CD4-positive, alpha-beta T cell (primary cell): ENCODE measurements at places on chromosomes 4 and X.

DNA sequence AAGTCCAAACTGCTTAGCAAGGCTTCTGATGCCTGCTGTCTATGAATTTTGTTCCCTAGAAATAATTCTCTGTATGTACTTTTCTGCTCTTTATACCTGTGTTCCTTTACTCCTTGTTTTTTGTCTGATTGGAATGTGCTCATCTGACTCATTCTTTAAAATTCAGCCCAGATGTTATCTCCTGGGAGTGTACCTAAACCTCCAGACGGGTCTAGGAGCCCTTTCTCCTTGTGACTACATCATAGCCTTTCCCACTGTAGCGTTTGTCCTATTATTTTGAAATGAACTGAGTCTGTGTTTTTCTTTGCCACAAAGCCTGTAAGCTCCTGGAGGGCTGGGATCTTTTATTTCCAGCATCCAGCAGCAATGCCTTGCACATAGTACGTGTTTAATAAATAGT lies 26.3 kb downstream of the POLA1 start:
- H3K4me1 ChIP-seq = no peaks in the 10 kb centered on the region
- DNase-seq = no peak
- peaks cover 25% of the 10 kb centered on the region for H3K36me3 ChIP-seq
- H3K27me3 ChIP-seq = no peaks in the 10 kb centered on the region

GRCh38 chr4:81499840-81500239 lies 28.1 kb upstream of the RASGEF1B start:
- H3K36me3 ChIP-seq = no peaks in the 10 kb centered on the region
- peaks cover 6% of the 10 kb centered on the region for H3K4me1 ChIP-seq
- no peak overlapping the region for H3K4me3 ChIP-seq
- DNase-seq = no peak
- H3K27ac ChIP-seq = no peak overlapping the region

GRCh38 chr4:112817933-112818593 lies 181.1 kb downstream of the LARP7 start:
- no peak overlapping the region for H3K27ac ChIP-seq
- DNase-seq = peak; percentile 1
- peaks cover 4% of the 10 kb centered on the region for H3K27me3 ChIP-seq
- H3K36me3 ChIP-seq = no peaks in the 10 kb centered on the region
- H3K4me1 ChIP-seq = peaks cover 5% of the 10 kb centered on the region

GRCh38 chrX:102154900-102155805 lies 624 bp downstream of the BEX5 start:
- H3K27ac ChIP-seq = no peak overlapping the region
- H3K27me3 ChIP-seq = no peaks in the 10 kb centered on the region
- peaks cover 12% of the 10 kb centered on the region for H3K4me1 ChIP-seq

GRCh38 chr4:105186701-105187161 lies 40.1 kb downstream of the TET2 start:
- H3K27me3 ChIP-seq = no peaks in the 10 kb centered on the region
- H3K36me3 ChIP-seq = peaks cover 5% of the 10 kb centered on the region

GRCh38 chr4:153169776-153170175 lies 34.5 kb upstream of the TRIM2 start:
- no peaks in the 10 kb centered on the region for H3K36me3 ChIP-seq
- DNase-seq = no peak
- H3K4me1 ChIP-seq = no peaks in the 10 kb centered on the region
- no peaks in the 10 kb centered on the region for H3K27me3 ChIP-seq
- H3K27ac ChIP-seq = no peak overlapping the region

DNA sequence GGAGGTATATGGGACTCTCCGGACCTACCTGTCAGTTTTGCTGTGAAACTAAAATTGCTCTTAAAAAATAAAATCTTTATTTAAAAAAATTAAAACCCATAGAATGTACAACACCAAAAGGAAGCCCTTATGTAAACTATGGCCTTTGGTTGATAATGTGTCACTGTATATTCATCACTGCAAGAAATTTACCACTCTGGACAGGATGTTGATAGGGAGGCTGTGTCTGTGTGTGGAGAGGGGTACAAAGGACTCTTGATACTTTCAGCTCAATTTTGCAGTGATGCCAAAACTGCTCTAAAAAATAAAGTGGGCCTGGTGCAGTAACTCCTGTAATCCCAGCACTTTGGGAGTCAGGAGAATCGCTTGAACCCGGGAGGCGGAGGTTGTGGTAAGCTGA lies 2.9 kb upstream of the ZMYM3 start:
- peaks cover 24% of the 10 kb centered on the region for H3K4me1 ChIP-seq
- no peaks in the 10 kb centered on the region for H3K27me3 ChIP-seq
- no peak overlapping the region for H3K27ac ChIP-seq
- DNase-seq = no peak
- no peaks in the 10 kb centered on the region for H3K36me3 ChIP-seq

DNA sequence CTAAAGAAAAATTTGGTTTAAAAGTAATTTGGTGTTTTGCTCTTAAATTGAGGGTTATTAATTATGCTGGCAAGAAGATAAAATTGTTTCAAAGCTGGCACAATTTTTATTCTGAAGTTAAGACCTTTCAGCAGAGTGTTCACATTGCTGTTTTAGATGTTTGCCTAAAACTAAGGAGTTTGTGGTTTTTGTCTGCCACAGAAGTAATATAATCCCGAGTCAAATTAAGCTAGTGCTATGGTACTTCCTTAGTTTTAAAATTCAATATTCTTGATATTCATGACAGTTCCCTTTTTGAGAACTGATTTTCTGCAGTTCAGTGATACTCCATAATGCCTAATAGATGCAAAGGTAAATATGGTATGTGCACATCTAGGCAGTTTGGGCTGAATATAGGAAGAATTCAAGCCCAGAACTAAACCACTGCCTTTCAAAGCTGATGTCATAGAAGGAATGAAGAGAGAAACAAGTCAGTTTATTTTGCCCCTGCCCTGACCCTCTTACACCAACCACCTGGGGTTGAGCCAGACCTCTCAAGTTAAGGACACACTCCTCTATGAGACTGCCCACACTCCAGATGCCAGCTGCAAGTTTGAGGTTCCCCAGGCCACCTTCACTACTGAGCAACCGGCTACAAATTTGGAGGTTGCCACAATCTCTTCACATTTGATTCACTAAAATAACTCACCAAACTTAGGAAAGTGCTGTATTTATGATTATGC lies 32.1 kb upstream of the VEGFC start:
- no peak for DNase-seq
- H3K27me3 ChIP-seq = no peaks in the 10 kb centered on the region
- H3K4me1 ChIP-seq = no peaks in the 10 kb centered on the region
- H3K36me3 ChIP-seq = no peaks in the 10 kb centered on the region

- H3K27ac ChIP-seq = no peak within 1 kb of the TSS
- no peaks in the 10 kb centered on the region for H3K36me3 ChIP-seq
- no peak within 1 kb of the TSS for H3K4me3 ChIP-seq
- DNase-seq = peak; percentile 12
- H3K27me3 ChIP-seq = peaks cover 77% of the 10 kb centered on the region
Measured at GRCh38 chrX:25015486-25016360, at the start of gene ARX. TSS of gene ARX (minus strand) at chrX:25015965. CDS start at chrX:25015737, 228 bp downstream.
